AG08396 (cell line): ENCODE measurements at places on chromosomes 4 and X.
A peak's percentile ranks its signal among the peaks of the same experiment; 100 is the strongest.

DNA sequence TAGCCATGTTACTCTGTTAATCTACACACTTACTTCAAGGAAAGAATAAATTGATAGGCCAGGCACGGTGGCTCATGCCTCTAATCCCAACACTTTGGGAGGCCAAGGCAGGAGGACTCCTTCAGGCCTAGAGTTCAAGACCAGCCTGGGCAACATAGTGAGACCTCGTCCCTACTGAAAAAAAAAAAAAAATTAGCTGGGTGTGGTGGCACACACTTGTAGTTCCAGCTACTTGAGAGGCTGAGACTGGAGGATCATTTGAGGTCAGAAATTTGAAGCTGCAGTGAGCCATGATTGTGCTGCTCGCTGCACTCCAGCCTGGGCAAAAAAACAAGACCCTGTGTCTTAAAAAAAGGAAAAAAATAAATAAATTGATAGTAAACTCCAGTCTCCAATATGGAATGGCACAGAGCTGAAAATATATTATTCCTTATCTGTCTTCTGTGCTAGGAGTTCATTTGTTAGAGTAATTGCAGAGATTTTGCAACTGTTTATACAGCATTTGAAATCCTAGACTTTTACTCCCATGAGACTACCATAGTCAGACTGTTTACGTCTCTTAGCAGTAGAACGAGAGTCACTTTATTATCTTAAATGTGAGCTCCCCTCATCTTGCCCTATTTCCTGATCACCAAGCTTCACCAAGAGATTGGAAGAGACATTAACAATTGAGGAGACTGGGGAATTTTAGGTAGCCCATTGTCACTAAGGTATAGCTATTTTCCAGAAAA is 18.8 kb upstream of the TMEM131L start:
- DNase-seq: peak; percentile 33

GRCh38 chrX:148309413-148309812 is 191.0 kb upstream of the AFF2 start:
- DNase-seq: no peak

GRCh38 chr4:1616557-1616930 is 67.6 kb downstream of the FAM53A start:
- no peak for DNase-seq

DNA sequence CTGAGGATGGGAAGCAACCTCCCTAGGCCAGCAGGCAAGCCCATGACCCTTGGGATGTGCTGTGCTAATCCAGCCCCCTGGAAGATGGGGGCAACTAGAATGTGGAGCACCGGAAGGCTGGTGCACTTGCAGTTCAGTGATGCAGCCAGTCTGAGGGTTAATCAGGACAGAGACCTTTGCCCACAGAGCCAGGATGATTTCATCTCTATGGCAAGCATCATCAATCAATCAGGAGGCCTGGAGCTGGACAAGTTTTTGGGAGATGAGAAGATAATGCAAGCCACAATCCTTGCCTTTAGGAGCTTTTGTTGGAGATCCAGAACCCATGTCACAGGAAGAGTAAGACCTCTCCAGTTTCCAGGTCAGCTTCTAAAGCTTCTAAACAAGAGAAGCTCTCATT is 15.4 kb upstream of the MSN start:
- no peak for DNase-seq

DNA sequence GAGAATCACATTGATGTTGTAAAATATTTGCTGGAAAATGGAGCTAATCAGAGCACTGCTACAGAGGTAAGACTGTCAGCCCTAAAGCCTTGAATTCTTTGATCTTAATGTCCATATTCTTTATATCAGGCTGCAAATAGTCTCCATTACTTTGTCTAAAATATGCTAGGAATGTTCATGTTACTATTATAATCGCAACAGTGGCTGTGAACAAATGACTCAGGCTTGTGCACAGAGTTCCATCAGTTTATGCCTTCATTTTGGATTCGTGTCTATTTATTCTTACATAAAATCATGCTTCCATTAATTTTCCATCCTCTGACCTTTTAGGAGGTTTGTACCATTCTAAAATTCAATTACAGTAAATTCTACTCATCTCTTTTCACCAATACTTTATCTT is 182.7 kb downstream of the ANK2 start:
- no peak for DNase-seq
